Stimulated activated CD4-positive, alpha-beta T cell treated with anti-CD3 and anti-CD28 coated beads, Interleukin-4, amount 100 ng/mL, for 24 hours (primary cell): ENCODE measurements at places on chromosomes 16 and 17.

- DNase-seq = no peak
Measured at GRCh38 chr17:20920095-20920814, 122.6 kb downstream of the USP22 start.

- DNase-seq = peak; percentile 78
Measured at GRCh38 chr16:85303354-85303883, 191.1 kb upstream of the CIBAR2 start.

DNA sequence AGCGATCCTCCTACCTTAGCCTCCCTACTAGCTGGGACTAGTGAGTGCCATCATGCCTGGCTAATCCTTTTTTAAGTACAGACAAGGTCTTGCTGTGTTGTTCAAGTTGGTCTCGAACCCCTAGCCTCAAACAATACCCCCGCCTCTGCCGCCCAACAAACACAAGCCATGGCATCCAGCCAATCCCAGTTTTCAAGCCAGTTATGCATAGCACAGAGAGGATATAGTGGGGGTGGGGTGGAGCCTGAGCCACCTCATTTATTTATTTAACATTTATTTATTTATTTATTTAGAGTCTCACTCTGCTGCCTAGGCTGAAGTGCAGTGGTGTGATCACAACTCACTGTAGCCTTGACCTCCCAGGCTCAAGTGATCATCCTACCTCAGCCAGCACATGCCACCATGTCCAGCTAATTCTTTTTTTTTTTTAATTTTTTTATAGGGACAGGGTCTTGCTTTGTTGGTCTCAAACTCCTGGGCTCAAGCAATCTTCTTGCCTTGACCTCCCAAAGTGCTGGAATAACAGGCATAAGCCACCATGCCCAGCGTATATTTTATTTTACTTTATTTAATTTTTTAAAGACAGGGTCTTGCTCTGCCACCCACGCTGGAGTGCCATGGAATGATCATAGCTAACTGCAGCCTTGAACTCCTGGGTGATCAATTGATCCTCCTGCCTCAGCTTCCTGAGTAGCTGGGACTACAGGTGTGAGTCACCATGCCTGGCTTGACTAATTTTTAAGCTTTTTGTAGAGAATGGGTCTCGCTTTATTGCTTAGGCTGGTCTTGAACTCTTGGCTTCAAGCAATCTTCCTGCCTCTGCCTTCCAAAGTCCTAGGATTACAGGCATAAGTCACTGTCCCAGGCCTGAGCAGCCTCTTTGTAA, 26.2 kb upstream of the KLHL11 start:
- DNase-seq = no peak

DNA sequence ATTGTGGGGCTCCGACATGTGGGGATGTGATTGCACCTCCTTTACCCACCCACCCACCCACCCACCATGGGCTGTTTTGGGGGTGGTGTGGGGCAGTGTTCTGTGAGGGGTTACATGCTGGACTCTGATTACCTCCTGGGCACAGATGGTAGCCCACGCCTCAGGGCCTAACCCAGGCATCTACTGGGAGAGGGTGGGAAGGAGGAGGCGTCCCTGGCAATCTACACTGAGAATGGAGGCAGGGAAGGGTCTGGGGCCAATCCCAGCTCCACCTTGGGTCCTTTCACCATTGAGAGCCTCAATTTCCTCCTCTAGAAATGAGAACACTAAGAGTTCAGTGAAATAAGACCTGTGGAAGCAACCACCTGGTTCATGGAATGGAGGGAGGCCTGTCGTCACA, 11.7 kb upstream of the DOK4 start:
- no peak for DNase-seq

- no peak for DNase-seq
Measured at GRCh38 chr17:41171886-41172285, 3.9 kb upstream of the KRTAP4-3 start.

DNA sequence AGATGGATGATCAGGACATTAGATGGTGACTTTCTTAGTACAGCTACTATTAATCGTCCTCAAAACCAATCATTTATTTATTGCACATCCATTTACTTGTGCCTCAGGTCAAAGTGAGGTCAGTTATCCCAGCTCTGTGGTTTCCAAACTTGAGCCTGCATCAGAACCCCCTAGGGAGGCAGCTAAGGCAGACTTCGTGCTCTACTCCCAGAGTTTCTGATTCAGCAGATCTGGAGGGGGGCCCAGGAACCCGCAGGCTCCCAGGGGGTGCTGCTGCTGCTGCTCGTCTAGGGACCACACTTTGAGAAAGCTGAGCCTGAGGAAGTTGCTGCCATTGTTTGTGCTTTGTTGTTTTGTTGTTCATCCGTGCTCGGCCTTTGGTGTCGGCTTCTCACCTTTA, 44.0 kb upstream of the CLEC18B start:
- DNase-seq = no peak

DNA sequence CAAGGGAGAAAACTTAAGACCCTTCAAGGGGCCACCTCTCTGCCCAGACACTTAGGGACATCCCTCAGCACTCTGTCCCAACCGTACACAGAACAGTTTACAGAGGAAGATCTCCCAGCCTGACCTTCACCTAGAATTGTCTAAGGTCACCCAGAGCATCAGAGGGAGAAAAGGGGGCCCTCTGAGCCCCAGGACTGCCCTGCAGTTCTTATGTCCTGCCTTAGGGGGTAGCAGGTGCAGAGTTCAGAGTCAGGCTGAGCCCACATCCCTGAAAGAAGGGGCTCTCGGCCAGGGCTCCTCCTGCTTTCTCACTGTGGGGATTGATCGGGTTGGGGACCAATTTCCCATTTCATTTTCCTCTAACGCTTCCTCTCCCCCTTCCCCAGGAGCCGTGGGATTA, 15.4 kb downstream of the CA4 start:
- no peak for DNase-seq
